ENCODE measurements at places on chromosomes 6 and 20.
A peak's percentile ranks its signal among the peaks of the same experiment; 100 is the strongest.

GRCh38 chr6:99013145-99013544, 65.4 kb upstream of the FBXL4 start:
- DNase-seq = no peak

- DNase-seq = peak; percentile 83
Measured at GRCh38 chr6:43715056-43715788, 27.6 kb upstream of the MRPS18A start.

GRCh38 chr20:4866429-4866828, 134.9 kb downstream of the SLC23A2 start:
- no peak for DNase-seq

DNA sequence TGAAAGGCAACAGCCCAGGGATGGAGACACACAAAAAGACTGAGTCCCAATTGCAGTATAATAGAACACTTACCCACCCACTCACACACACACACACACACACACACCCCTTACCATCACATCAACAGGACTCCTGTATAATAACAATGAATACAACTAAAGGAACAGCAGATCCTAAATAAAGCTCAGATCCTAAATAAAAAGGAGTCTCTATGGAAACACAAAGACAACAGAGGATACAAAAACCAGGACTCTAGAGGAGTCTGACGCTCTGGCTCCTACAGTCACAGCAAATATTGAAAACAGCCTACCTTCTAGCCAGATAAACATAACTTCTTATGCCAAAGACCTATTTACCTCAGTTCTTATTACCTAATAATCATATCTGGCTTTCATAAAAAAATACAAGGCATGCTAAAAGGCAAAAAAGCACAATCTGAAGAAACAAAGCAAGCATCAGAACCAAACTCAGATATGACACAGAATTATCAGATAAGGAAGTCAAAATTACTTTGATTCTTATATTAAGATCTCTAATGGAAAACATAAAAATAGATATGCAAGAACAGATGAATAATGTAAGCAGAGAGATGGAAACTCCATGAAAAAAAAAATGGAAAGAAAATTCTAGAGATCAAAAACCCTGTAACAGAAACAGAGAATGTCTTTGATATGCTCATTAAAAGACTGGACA, 134.9 kb downstream of the MMUT start:
- no peak for DNase-seq

GRCh38 chr20:13567663-13568062, 71.1 kb downstream of the TASP1 start:
- no peak for DNase-seq

- DNase-seq = no peak
Measured at GRCh38 chr6:3405182-3405518, 51.7 kb downstream of the SLC22A23 start.

GRCh38 chr6:158311193-158311592, 1.1 kb upstream of the TULP4 start:
- no peak for DNase-seq

GRCh38 chr6:56076033-56076432, 171.3 kb downstream of the COL21A1 start:
- no peak for DNase-seq

DNA sequence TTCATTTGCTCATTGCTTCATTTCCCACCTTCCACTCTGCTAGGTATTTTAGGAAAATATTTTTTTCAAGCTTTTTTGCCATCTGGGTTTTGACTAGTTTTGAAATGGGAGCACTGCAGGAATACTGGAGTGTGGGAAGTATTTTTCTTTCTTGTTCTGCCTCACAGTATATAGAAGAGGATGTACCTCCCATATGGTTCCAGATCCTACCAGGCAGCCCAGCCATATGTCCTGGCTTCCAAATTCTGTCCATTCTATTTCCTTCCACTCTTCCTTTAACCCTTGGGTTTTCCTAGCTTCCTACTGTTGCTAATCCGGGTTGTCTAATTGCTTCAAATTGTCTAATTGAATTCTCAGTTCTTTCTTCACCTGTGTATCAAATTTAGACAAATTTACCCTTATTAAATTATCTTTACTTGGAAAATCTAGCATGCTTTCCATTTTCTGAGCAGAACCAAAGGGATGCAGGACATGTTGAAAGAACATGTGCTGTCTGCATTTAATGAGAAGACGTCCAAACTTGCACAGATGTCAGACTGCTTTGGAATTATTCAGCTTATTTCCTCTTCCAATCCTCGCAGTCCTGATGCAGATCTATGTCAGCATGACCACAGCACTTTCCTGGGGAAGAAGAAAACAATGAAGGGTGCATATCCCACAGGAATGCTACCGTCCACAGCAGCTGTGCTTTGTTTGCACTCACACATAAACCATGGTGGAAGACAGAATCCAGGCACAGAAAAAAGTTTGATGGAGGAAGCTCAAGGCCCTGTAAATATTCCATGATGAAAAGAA, 1273.9 kb upstream of the MAP3K7 start:
- DNase-seq = no peak

DNA sequence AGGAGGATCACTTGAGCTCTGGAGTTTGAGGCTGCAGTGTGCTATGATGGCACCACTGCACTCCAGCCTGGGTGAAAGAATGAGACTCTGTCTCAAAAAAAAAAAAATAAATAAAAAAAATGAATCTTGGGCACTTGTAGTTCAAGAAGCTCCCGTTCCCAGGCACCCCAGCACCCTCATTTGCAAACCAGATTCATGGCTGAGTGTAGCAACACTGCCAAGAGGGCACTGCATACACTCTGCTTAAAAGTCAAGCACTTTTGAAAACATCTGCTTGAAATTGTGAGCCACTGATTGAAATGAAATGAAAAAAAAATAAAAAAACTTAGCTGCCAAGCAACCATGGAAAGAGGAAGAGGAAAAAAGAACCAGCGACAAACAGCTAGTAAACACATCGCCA, 124.7 kb upstream of the SASH1 start:
- DNase-seq = no peak

DNA sequence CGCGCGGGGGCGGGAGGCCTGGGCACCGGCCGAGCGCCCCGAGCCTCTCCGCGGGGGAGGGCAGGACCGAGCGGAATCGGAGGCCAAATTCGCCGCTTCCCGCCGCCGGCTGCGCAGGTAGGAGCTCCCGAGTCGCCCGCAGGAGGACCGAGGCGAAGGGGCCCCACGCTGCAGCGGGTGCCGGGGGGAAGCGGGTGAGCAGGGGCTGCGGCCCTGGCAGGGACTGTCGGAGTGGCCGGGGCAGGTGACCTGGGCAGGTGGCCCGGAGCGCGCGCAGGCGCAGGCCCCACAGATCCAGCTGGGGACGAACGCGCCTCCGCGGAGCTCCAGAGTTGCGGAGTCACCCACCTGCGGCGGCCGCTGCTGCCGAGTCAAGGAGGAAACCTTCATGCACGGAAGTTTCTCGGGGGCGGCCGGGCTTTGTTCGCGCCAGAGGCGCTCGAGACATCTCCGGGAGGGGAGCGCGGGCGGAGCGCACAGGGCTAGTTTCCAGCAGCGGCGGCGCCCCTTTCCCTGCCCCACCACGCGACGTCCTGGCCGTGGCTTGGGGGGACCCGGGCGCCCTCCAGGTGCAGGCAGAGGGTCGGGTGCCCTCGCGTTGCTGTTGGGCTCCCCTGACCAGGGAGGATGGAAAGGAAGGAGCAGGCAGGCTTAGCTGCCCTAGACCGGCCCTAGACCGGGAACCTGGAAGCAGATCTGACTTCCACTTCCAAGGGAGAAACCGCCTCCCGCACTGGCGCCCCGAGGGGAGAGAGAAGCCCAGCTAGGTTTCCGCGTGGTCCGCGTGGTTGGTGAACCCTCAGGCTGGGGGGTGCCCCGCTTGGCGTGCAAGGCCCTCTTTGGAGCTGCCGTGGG, 590 bp downstream of the SLCO4A1 start:
- DNase-seq = peak; percentile 59

GRCh38 chr20:19009081-19009688, 195.6 kb downstream of the SCP2D1 start:
- DNase-seq = no peak

GRCh38 chr20:23244156-23244915, 106.3 kb upstream of the NXT1 start:
- no peak for DNase-seq

DNA sequence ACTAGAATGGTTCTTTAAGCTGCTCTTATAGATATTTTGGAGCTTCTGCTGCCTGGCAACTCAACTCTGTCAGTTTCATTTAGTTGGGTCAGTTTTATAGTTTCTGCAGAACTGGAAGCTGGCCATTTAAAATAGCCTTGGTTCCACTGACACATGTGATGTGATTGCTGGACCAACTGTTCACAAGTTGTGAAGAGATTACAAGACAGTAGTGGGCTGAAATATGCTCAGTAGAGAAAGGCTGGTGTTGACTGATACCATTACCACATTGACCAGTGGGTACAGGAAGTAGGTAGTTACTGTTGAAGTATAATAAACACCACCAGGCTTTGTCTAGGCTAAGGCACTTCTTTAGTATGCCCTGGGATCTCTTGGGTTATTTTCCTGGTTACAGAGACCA, 39.0 kb downstream of the BCKDHB start:
- no peak for DNase-seq

DNA sequence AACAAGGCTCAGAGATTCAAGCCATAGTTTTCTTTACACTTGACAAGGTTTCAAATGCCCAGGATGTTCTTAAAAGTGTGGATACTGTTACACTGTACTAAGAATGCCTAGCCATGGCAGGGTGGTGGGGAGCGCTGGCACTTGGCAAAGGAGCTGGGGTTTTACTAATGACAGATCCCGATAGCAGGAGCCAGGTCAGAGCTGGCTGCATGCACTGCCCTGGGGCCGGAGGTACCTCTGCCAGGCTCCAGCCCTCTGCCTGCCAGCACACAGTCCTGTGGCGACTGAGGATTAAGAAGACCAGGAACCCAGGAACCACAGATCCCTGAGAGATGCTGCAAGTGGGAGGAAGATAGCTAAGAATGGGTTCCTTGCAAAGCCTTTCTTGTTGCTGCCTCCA, 260.3 kb downstream of the ALDH8A1 start:
- no peak for DNase-seq

DNA sequence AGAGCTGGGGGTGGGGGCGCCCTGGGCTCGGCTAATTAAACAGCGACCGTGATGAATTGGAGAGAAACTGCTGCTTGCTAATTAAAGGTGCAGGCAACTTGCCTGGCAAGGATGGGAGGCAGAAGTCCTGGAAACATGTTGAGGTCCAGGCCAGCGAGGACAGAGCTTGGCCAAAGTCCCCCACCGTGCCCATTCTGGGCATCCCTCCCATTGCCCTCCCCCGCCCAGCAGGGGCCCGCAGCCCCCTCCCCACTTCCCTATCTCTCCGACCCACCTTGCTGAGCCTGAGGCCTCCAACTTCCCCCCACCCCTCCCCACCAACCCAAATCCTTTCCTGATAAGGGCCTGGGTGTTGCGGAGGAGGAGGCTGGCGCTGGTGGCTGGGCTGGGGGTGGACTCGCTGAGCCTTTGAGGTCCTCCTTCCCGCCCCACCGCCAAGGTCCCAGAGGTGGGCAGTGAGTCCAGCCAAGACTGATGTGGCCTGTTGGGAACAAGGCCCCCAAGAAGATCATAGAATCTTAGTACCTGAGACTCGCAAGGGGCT, 23.3 kb downstream of the C20orf203 start:
- no peak for DNase-seq

DNA sequence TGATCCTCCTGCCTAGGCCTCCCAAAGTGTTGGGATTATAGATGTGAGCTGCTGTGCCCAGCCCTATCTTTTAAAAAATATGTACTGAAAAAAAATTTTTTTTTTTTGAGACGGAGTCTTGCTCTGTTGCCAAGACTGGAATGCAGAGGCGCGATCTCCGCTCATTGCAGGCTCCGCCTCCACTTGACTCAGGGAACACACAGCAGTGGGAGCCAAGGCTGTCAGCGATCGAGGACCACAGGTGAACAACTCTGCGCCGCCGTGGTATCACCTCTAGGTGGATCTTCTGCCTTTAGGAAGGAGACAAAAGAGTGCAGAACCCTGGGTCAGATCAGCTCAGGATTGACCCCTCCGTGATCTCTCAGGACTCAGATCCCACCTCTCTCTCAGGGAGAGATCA, 13.7 kb downstream of the RAET1E start:
- DNase-seq = no peak

- DNase-seq = no peak
Measured at GRCh38 chr6:20577173-20577688, 43.0 kb downstream of the CDKAL1 start.

GRCh38 chr20:53292347-53292746, 301.3 kb downstream of the ZNF217 start:
- DNase-seq = no peak

DNA sequence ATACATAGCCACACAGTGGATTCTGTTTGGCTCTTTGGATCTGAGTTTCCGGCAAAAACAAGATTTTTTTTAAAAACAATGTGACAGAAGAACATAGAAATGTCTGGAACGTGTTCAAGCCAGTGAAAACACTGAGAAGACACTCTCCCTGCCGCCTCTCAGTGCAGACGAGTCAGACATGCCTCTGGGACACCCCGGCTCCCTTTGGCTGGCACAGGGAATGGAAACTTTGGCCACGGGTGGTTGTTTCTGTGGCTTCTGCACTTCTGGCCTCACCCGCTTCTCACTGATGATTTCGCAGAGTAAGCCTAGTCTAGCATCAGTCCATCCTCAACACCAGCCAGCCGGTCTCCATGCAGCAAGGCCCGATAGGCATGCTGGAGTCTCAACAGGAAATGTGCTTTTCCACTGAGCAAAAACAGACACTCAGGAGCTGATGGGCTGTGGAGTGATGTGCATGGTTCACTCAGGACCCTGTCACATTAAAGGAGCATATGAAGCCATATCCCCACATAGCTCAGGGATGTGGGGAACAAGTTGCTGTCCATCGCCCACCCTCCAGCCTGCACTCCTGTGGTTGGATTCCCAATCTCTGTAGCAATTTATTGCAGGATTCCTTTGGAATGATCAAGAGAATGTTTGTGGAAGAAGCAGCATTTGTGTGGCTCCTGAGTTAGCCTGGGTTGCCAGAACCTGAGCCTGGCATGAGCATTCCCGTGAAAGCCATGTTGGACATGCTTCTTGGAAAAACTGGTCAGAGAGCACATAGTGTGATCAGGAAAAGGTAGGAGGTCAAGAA, 262.0 kb upstream of the RIN2 start:
- DNase-seq = no peak

DNA sequence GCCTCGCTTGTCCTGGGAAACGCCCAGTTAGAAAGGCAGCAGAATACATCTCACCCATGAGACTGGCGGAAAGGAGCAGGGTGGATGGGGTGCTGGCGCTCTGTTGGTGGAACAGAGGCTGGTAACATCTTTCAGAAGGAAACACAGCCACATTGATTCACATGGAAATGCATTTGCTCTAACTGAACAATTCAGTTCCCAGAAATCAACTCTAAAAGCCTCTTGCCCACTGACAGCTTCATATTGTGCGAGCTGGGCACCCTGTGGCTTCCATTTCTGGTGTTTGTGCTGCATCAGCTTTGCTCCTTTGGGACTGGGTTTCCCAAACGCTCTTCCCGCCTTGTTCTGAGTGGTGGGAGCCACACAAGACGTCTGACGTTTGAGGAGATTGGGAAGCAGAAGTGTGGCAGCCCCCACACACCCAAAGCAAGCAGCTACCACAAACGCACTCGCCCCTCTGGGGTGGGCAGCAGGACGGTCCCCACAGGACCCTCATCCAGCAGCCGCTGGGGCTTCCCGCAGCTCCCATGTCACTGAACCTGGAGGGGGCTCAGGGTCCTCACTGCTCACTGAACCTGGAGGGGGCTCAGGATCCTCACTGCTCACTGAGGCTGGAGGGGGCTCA, 229.5 kb downstream of the ERMARD start:
- no peak for DNase-seq

- DNase-seq = no peak
Measured at GRCh38 chr20:38338849-38339520, 7.3 kb upstream of the LBP start.

Data from GM10248 (cell line).